ENCODE measurements at places on chromosomes 7 and 10. TPM values are rescaled to one million over a fixed set of nuclear protein-coding genes. Genes with fewer than 3 reads are reported as not detected.

The LMOD2 gene
- polyA plus RNA-seq, result not detected

DNA sequence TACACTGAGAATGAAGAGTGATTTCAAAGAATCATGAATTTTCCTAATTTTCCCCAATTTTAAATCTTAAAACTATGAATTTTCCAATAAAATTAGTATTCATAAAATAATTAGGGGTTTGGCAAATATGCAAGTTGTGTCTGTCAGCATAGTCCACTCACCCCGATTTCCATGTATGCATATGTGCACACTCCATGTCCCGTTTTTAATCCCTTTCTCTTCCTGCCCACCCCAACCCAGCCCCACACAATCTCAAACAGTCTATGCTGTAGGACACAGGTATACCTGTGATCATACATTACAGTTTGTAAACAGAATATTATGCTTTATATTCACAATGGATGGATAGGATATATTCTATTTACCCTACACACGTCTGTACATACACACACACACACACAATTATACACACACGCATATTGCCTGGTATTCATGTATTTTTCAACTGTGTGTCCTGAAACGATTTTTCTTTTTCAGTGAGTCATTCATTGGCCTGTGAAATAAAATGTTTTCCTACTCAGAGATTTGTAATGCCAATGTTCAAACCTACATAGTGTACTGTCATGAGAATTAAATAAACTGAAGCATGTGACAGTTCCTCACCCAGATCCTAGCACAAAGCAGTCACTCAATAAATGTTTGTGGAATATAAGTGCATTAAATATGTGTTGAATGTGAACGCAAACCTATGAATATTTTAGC, 144.3 kb downstream of the PDE1C start:
- DNase-seq, result no peak

GRCh38 chr7:50978633-50979215, 196.0 kb upstream of the GRB10 start:
- no peak for DNase-seq

GRCh38 chr7:134885967-134886352, 100.3 kb upstream of the AGBL3 start:
- peak; percentile 66 for DNase-seq

- DNase-seq, result no peak
These were observed 14.0 kb upstream of the INSIG1 start for GRCh38 chr7:155283565-155284194.

GRCh38 chr7:11077816-11078215, 104.1 kb downstream of the PHF14 start:
- DNase-seq, result no peak

- DNase-seq, result no peak
These were observed 891.9 kb downstream of the CNTNAP2 start for GRCh38 chr7:147008530-147008929.

GRCh38 chr10:72206511-72207229, 9.1 kb upstream of the ANAPC16 start:
- no peak for DNase-seq

- DNase-seq, result no peak
These were observed 19.1 kb upstream of the OPALIN start for GRCh38 chr10:96377816-96378294.

GRCh38 chr7:24199978-24200377, 84.0 kb upstream of the NPY start:
- no peak for DNase-seq

The PBLD gene
- polyA plus RNA-seq, result 1.2 TPM

The TMEM196 gene
- not detected for polyA plus RNA-seq

GRCh38 chr7:152076324-152076821, 50.9 kb downstream of the GALNT11 start:
- no peak for DNase-seq

DNA sequence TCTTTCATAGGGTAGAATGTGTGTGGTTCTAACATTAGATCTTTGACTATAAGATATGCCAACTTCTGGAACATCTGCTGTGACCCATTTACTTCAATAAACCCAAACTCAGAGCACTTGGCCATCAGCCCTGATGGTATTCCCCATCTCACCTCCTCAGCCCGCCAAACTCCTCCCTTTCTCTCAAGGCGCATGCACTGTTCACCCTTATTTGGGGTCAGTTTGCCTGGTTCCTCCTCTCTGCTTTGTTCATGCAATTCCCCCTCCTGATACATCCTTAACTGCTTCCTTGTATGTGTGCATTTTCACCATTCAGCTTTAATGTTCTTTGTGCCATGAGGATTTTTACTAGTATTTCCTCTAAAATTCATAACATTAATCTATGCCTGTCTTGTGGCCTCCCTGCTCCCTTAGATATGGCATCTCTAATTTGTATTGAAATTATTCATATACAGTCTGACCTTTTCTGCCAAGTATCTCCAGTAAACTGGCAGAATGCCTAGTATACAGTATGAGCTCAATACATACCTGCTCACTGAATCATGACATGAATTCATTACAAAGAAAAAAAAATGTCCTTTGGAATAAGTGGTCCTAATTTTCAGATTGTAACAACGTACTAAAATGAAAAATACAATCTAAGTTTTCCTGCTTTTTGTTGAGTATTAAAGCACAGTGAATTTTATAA, 336.8 kb upstream of the IGFBP3 start:
- DNase-seq, result peak; percentile 68

- DNase-seq, result no peak
These were observed 1.9 kb downstream of the CTTNBP2 start for GRCh38 chr7:117871401-117871777.

The MMP21 gene
- polyA plus RNA-seq, result 0.07 TPM

GRCh38 chr7:119905495-119905894, 367.5 kb upstream of the KCND2 start:
- DNase-seq, result no peak

- no peak for DNase-seq
These were observed 60.2 kb upstream of the MKRN1 start for GRCh38 chr7:140539461-140539860.

The CNTNAP2 gene
- polyA plus RNA-seq, result not detected

- no peak for DNase-seq
These were observed 7.0 kb downstream of the TNKS2 start for GRCh38 chr10:91805110-91805838.

- DNase-seq, result no peak
These were observed 50.4 kb downstream of the SEC23IP start for GRCh38 chr10:119942973-119943372.

The LHPP gene
- 7.1 TPM for polyA plus RNA-seq

- DNase-seq, result no peak
These were observed 3.5 kb downstream of the PTTG1IP2 start for GRCh38 chr7:90472805-90473540.

DNA sequence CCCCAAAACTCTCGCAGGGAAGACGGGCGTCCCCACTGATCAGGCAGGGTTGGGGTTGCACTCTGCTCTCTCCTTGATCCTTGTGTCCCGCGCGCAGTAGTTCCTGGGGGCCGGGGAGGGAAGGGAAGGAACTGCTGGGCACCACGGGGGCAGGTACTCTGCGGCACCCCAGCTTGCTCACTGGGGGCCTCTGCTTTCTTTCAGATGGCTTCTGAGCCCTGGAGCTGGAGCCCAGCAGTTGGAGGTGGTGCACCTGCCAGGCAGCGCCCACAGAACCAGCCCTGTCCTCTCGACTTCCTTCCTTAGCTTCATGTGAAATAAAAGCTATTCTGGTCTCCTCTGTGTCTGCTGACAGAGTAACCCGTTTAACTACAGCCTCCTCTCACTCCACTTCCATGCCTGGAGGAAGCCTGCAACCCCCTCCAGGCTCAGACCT, 12.2 kb downstream of the PLAC9 start:
- no peak for DNase-seq

- no peak for DNase-seq
These were observed 8.6 kb downstream of the LZTS2 start for GRCh38 chr10:101007915-101008822.

The HTR7 gene
- 1.1 TPM for polyA plus RNA-seq

The ADAM12 gene
- polyA plus RNA-seq, result 8.0 TPM

GRCh38 chr10:103645141-103646054, 151.9 kb downstream of the NEURL1 start:
- DNase-seq, result peak; percentile 96

GRCh38 chr10:35462491-35462934, 126.2 kb downstream of the CCNY start:
- no peak for DNase-seq

The HNRNPA2B1 gene
- 354 TPM for polyA plus RNA-seq

The FKBP6 gene
- polyA plus RNA-seq, result not detected

DNA sequence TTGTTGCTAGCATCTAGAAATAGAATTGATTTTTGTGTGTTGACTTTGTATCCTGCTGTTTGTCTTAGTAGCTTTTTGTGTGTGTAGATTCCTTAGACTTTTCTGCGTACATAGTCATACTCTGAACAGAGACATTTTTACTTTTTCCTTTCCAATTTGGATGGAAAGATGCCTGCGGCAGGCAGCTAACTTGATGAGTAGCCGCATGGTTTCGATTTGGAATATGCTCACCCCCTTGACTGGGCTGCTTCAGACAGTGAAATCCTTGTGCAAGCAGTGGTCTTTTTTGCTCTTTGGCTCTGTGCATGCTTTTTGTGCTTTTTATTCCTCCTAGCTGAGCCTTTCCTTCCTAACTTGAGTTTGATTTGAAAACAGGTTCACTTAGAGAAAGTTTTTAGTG, 71.8 kb downstream of the HHEX start:
- DNase-seq, result no peak

- no peak for DNase-seq
These were observed 36.4 kb downstream of the ANTXRL start for GRCh38 chr10:46323176-46323575.

DNA sequence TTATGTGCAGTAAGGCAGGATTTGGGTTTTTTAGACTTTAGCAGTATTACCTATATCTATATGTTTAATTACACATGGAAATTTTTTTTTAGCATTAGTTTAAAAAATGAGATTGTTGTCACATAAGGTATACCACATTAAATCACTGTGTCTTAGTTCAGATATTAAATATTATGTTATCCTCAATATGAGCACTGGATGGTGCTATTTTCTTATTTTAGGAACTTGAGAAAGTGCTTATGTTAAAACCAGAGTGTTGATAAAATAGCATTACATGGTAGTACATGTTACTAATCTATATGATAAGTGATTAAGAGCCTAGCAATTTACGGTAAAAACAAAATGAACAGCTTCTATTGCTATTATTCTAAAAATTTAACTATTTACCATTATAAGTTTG, 28.8 kb downstream of the MIOS start:
- DNase-seq, result no peak

- no peak for DNase-seq
These were observed at the start of gene INMT for GRCh38 chr7:30751696-30752273. INMT (plus strand) TSS chr7:30752135; CDS start chr7:30752151, 16 bp downstream.

- no peak for DNase-seq
These were observed 184.5 kb downstream of the PRKCQ start for GRCh38 chr10:6395606-6396005.

DNA sequence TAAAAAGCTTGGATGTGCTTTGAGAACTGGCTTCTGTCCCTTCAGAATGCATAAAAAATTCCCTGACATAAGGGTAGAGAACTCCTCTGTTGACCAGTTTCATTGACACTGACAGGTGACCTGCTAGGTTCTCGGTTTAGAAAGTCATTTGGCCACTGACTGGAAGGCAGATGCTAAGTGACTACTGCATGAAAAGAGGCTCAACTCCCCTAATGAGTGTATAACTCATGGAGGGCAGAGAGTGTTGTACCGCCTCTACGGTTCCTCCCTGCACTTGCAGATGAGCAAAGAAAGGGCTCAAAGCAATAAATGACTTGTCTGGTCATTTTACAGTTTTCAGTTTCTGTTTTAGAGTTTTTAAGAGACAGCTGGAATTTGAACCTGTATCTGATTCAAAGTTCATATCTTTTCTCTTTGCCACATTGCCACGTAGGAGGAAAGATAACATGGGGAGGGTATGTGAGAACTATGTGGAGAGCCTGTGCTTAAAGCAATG, 2.9 kb upstream of the FGL2 start:
- no peak for DNase-seq

DNA sequence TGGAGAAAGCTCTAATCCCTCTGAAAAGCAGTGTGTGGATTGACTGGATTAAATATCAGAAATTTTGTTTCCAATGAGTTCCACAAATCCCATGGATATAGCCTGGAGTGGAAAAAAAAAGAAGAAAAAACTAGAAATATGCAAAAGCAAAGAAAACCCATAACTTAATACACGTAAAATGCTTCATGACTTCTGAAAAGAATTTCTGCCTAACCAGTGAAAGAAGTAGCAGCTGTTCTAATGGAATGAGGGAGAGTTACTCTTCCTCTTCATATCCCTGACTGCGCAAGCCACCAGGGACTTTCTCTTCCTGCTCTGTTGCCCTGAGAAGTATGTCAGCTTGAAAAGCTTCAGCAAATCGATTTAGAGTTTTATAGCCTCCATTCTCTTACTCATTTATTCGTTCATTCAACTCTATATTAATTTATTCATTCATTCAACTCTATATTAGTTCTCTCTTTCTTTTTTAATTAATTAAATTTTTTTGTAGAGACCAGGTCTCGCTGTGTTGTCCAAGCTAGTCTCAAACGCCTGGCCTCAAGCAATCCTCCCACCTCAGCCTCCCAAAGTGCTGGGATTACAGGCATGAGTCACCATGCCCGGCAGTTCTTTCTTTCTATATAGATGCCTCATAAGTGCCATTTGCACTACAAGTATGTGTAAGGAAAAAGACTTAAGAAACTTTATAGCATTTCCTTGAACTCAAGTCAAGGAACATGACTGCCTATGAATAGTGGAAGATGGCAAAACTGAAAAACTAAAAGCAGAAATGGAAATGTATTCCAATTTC, 447.3 kb upstream of the NRP1 start:
- DNase-seq, result no peak

DNA sequence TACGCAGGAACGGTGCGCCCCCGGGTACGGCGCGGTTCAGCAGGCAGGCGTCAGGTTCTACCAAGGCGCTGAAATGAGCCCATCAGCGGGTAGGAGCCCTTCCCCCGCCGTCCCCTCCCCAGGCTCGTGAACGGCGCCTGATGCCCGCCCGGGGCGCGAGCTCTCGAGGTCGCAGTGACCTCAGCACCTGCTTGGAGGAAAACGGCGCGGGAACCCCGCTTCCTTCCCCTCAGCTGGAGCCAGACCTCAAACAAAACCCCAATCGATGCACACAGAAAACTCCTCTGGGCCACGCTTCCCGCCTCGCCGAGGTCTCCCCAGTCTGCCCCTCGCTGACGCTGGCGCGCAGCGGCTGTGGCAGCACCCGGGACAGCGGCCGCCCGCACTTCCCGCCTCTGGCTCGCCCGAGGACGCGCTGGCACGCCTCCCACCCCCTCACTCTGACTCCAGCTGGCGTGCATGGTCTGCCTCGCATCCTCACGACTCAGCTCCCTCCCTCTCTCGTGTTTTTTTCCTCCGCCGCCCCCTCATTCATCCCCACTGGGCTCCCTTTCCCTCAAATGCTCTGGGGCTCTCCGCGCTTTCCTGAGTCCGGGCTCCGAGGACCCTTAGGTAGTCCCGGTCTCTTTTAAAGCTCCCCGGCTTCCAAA, 514 bp upstream of the GAD2 start:
- no peak for DNase-seq

The MSANTD7 gene
- polyA plus RNA-seq, result 5.7 TPM

DNA sequence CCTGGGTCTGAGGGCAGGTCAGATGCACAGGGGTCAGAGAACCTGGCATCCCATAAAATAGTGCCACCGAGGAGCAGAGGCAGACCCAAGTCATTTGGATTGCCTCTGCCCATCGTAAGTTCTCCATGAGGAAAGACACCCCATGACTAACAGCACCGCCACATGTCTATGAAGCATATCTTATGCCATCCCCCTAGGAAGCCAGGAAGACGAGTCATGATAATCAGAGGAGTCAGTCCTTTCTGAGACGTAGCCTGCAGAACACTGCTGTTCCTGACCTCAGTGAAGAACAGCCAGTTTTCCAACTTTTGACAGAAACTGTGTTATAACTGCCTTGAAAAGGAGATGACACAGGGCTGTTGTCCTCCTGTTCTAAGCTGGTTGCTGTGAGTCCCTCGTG, 51.2 kb downstream of the INSYN2A start:
- DNase-seq, result peak; percentile 47
